8988T (cell line): ENCODE measurements at places on chromosomes 4 and X.

- DNase-seq, result no peak
These were observed 133.8 kb downstream of the PALLD start for GRCh38 chr4:168630445-168631187.

- no peak for DNase-seq
These were observed 13.8 kb downstream of the RBM10 start for GRCh38 chrX:47158781-47159180.

- DNase-seq, result no peak
These were observed 192.5 kb upstream of the TAPT1 start for GRCh38 chr4:16418814-16419213.

DNA sequence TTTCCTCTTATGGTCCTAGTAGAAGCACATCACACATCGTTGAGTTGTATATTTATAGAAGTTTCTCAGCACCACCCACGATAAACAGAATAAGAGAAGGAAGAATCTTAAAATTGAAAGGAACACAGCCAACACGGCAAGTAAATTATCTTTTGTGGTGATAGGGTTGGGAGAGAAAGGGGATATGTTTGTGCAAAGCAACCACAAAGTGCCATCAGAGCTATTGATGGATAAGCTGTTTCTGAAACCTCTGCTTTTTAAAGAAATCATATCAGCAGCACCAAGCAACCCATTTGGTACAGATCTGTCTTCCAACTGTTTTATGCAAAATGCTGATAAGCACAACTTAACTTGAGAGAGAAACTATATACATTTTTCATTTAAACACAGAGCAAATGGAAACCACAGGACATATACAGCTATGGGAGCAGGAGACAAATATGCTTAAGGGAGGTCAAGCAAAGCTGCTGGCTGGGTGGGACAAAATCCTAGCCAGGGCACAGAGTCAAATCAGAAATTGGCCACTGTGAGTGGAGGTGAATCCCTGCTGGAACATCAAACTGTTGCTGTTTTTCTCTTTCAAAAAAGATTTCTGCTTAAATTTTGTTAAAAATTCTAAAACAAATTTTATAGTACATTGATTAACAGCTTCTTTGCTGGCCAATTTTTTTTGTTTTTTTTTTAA, 194.0 kb upstream of the HHIP start:
- no peak for DNase-seq

DNA sequence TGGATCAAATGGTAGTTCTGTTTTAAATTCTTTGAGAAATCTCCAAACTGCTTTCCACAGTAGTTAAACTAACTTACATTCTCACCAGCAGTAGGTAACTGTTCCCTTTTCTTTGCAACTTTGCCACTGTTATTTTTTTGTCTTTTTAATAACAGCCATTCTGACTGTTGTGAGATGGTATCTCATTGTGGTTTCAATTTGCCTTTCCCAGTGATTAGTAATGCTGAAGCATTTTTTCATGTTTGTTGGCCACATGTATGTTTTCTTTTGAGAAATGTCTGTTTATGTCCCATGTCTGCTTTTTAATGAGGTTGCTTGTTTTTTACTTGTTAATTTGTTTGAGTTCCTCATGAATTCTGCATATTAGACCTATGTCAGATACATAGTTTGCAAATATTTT, 198.8 kb downstream of the RAB28 start:
- no peak for DNase-seq

DNA sequence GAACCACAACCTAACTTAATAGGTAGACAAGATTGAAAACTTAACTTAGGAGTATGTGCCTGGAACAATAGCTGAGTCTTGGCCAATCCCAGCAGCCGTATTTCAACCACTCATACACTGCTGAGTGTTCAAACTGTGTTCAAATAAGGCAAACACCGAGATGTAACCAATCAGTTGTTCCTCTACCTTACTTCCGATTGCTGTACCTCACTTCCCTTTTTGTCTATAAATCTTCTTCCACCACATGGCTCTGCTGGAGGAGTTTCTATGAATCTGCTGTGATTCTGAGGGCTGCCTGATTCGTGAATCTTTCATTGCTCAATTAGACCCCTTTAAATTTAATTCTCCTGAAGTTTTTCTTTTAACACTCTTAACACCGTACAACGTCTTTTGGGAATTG, 108.0 kb downstream of the ANAPC4 start:
- DNase-seq, result no peak

- DNase-seq, result no peak
These were observed 189.8 kb upstream of the AFF2 start for GRCh38 chrX:148310426-148311165.

- DNase-seq, result no peak
These were observed 57.4 kb downstream of the CNGA2 start for GRCh38 chrX:151791961-151792360.

- DNase-seq, result no peak
These were observed 89.4 kb downstream of the EFNB1 start for GRCh38 chrX:68918202-68918601.

DNA sequence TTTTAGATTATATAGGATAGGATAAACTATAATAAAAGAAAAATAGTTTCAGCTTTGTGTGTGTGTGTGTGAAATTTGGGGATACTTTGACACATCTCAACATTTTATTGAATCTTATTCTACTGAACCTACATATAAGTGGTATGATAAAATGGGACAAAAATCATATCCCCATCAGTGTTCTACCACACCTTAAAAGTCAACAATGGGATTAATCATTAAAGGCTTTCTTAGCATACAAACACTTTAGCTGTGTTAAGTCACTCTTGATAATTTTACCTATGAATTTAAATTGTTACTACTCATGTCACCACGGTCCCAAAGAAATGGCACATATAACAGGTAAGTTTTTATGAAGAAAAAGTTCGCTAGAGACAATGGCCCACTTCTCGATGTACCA, 37.7 kb upstream of the LRBA start:
- DNase-seq, result no peak

DNA sequence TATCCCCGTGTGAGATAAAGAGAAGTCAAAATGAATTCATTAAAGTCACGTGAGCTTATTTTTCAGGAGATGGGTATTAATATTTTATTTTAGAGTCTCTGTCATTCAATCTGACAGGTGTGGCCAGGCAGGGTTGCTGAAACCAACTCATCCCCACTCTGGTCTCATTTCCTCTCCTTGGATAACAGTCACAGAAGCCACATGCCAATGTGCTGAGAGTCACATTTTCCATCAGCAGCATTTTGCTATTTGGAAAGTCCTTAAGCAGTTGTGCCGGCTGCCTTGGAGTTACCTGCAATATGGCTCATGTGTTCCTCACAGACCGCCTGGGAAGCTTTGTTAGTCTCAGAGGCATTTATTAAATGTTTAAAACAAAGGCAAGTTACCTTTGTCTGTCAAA, 302.3 kb downstream of the DCHS2 start:
- peak; percentile 2 for DNase-seq

DNA sequence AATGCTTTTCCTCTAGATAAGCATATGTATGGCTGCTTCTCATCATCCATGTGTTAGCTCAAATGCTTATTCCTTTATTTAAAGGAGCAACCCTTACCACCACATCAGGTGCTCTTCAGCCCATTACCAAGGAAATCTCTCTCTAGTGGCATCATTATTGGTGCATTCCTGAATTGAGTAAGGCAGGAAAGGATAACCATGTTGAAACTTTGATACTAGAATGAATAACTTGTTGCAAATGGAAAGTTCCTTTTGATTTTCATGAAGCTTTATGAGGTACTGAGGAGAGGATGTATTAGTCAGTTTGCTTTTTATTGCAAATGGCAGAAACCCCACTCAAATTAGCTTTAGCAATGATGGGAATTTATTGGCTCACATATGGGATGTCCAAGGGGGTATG, 212.3 kb upstream of the FGF13 start:
- no peak for DNase-seq

DNA sequence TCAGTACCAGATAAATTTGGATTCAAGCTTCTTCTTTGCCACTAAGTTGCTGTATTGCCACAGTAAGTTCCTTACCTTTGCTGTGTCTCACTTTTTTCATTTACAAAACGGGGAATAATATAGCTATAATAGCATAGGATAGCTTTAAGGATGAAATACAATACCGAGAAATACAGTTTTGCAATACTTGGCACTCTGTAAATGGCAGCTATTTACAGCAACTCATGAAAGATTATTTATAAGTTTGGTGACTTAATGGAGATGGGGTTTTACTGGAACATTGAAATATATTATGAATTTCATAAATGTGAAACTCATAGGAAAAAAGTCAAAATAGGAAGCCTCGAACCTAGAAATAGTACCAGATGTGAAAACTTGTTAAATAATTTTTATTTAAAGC, 27.6 kb downstream of the ANXA10 start:
- DNase-seq, result no peak

DNA sequence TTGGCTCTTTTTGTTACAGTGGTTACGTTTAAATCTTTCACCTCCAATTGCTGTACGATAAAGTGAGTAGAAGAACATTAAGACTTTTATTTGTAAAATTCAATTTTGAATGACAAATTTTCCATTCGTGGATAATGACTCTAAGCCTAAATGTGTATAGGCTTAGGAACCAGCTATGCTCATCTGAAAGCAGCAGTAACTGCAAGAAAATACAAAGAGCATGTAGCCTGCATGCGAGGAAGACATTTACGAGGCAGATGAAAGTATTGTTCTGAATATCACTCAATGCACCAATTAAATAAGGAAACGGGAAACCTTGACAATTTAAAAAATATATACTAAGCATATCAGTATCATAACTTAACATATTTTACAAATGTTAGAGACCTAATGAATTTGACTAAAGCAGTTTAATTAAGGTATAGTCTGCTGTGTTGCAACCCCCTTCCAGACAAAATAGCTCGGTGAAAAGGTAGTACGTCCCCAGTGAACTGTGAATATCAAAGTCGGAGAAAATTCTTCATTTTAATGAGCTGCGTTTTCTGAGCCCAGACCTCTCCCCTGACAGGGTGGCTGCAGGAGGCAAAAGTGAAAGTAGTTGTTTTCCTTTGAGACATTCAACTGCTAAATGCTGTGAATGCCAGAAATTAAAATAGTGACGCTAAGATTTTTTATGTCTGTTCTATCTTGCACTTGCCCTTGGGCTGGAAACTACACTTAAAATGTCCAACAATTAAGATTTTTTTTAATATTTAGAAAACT, 1236.5 kb upstream of the TENM3 start:
- no peak for DNase-seq

- no peak for DNase-seq
These were observed 39.8 kb downstream of the GPRIN3 start for GRCh38 chr4:89267846-89268245.

DNA sequence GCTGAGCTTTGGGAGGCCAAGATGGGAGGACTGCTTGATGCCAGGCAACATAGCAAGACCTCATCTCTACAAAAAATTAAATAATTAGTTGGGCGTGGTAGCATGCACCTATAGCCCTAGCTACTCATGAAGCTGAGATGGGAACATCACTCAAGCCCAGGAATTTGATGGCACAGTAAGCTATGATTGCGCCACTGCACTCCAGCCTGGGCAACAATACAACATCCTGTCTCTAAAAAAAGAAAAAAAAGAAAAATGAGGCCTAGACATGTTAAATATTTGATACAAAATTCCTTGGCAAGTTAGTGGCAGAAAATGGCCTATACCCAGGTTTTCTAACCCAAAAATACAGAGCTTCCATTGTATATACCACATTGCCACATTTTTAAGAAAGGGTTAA, 88.1 kb upstream of the MAB21L2 start:
- DNase-seq, result no peak

GRCh38 chr4:154617820-154618317, 5.4 kb upstream of the FGG start:
- DNase-seq, result no peak

GRCh38 chrX:154981116-154981411, 41.5 kb downstream of the F8 start:
- DNase-seq, result no peak

DNA sequence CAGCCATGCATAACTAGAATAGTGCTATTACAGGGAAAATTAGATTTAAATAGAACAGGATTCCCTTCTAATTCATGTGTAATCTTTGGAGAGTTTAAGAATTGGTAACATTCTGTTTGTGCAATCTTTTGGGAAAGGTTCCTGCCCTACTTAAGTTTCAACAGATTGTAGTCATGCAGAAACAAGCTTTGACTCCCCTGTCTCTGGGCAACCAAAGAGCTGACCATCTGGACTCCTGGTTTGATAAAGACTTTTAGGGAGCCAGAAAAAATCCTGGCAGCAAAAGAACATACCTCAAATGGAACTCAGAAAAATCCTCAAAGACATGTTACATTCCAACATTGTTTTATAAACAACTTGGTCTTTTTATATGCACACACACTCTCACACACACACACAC, 191.1 kb upstream of the NEIL3 start:
- no peak for DNase-seq

- DNase-seq, result no peak
These were observed 526.3 kb downstream of the SPRY1 start for GRCh38 chr4:123922847-123923246.

- DNase-seq, result no peak
These were observed 31.6 kb downstream of the UGDH start for GRCh38 chr4:39495446-39496213.

GRCh38 chr4:120299631-120300030, 233.0 kb upstream of the MAD2L1 start:
- DNase-seq, result no peak

GRCh38 chr4:173509036-173510001, 20.7 kb downstream of the HAND2 start:
- DNase-seq, result no peak

DNA sequence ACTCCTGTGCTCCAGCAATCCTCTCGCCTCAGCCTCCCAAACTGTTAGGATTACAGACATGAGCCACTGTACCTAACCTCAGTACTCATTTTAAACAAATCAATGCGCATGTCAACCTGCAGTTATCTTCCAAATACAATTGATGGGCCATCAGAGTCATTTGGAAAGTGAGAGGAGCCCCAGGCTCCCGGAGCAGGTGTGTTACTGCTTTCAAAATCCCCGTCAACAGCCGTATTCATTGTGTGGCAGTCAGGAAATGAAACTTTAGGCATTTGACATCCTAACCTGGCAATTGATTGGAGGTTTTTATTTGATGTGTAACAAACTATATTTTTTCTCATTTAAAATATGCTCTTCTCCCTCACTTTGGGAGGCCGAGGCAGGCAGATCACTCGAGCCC, 623.6 kb upstream of the TENM3 start:
- DNase-seq, result no peak
